ENCODE measurements at places on chromosomes 7 and 10.

DNA sequence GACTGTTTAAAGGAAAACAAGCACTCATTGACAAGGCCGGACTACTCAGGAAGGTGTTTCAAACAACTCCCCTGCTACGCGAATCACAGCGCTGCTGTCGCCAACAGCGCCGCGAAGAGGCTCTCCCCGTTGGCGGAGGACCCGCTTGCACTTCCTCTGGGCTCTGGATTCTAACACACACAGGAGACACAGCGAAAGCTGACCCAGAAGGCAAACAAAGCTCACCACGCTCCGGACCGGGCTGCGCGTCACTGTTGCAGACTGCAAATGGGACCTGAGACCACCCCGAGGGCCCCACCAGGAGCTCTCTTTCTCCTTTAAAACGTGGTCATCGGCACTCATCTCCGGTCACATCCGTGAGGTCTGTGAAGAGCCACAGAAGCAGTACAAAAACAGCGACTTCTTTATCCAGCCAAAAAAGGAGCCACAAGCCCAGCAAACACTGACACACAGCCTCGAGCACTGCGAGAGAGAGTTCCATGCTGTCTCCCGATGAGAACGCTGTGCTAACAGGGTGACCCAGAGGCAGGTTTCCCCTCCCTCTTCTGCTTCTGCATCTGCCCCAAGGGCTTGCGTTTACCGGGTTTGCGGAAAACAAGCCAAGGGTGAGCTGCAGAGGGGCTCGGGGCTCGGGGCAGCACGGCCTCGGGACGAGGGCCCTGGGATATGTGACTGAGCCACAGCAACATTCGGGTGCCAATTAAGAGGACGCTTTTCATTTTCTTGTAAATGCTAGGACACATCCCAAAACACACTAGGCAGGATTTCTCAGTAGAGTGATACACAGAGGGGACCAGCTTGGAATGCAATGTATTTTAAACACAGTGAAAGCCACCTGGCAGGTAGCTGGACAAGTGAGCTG, 41.3 kb downstream of the AMZ1 start:
- no peak for DNase-seq

- DNase-seq, result no peak
Observed at GRCh38 chr7:1238450-1238882, 5.8 kb downstream of the UNCX start.

DNA sequence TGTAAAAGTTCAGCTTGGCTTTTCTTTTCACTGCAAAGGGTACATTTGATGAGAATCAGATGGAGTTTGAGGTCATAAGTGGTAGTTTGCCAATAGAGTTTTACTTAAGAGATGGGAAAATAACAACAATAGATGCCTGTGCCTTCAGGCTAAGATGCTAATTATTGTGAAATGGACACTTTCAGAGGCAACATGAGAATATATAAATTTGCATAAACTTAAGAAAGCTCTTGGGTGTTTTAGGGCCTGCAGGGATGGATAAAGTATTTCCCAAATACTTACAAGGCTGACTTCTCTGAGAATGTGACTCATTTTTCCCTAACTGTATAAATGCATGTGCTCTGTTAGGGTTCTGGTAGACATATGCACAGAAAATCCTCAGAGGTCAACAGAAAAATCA, 200.3 kb upstream of the SVIL start:
- DNase-seq, result no peak

- no peak for DNase-seq
Observed at GRCh38 chr7:91191771-91192170, 72.5 kb upstream of the FZD1 start.

DNA sequence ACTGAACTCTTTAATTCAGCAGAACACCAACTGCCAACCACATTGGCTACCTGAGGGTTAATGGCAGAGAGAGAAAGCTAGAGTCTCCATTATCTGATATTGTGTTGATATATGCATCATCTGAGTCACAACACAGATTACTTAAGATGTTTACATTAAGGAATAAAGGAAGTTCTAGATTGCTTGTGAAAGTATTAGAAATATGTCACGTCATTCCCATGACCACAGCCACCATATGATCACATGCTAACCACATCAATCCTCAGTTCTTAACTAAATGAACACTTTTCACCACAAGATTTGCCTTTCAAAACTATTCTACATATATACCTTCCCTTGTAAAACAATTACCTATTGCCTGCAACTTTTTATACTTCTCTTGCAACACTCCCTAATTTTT, 337.9 kb downstream of the FGFR2 start:
- no peak for DNase-seq

DNA sequence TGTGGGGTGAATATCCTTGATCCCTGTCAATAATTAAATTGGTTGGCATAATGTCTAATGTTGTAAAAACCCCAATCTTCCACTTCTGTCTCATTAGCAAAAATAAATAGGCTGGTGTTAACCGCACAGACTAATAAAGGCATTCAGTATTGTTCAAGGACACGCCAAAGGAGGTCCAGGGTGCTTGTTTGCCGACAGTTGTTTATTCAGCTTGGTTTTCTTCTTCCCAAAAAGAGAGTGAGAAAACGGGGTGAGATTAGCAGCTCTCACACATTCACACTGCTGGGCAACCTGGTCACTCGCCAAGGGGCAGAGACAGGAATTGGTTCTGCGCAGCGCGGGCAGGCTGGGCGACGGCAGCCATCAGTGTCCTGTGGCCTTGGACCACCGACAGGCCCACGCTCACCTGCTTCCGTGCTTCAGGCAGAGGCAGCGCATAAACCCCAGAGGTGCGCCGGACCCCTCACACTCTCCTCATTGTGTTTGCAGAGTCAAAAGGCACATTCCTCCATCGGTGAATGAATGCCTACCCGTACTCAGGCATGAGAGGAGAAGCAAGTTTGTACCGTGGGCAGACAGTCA, 26.2 kb upstream of the LMBR1 start:
- no peak for DNase-seq

GRCh38 chr7:50330254-50330653, 25.7 kb downstream of the IKZF1 start:
- DNase-seq, result no peak

DNA sequence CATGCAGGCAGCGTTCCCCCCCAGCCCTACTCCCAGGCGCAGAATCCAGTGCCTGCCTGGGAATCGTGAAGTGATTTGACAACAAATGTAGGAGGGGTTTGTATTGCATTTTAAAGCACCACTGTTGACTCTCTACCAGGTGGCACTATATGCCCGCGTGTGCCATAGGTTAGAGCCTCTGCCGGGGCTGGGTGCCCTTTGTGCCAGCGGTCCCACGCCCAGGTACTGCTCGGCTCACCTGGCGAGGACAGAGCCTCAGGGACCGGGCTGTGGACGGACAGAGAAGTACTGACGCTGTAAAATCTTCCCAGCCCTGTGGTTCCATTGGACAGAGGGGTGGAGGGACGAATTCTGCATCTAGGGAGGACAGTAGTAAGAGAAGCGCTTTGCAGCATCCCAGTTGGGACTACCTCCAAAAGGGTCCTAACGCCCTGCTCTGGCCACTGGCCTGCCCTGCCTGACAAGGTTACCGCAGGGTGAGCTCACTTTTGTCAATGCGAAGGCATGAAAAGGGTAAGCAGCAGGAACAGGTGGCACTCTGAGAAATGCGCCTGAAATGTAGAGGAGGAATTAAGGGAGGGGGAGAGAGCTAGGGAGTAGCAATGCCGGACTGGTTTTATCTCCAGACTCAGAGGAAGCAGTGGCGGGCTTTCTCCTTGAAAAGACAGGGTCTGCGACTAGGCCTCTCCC, 788 bp upstream of the CACNA2D1 start:
- DNase-seq, result no peak

DNA sequence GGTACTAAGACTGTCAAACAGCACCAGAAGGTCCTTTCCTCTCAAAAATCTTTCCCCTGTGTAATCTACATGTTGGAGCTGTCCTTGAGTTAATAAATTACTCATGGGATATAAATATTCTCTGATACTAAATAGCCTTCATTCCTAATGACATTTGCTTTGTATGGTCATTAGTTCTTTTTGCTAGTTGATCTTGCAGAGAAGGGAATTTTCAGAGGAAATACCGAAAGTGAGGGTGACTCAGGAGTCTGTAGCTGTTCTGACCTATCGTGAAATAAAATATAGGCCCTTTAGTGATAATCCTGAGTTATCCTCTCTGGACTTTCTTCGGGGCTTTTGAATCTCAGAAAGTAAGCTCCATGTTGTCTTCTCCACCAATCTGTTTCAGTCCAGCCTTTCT, 19.4 kb upstream of the CLDN12 start:
- DNase-seq, result no peak

DNA sequence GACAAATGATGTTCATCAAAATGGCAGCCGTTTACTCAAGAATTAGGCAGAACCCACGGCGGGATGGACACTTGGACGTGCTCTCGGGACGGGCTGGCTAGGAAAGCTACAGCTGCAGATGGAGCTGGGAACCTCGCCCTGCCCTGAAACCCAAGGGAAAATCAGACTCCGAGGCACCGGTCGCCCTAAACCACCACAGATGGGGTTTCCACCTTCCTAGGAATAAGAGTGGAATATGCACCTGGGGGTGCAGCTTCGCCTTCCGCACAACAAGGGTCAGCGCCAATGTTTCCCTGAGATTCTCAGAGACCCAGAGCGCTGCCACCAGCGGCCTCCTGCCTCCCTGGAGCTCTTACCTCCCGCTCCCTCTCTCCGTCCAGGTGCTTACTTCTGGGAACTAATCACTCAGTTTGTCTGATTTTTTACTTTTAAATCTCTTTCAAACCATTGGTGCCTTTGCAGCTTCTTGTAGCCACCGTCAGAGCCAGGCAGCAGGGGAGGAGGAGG, 122.7 kb downstream of the DYNC2I1 start:
- no peak for DNase-seq

GRCh38 chr7:136446751-136447150, 421.7 kb upstream of the CHRM2 start:
- DNase-seq, result no peak

GRCh38 chr10:4685491-4685890, 140.5 kb upstream of the AKR1E2 start:
- DNase-seq, result no peak

DNA sequence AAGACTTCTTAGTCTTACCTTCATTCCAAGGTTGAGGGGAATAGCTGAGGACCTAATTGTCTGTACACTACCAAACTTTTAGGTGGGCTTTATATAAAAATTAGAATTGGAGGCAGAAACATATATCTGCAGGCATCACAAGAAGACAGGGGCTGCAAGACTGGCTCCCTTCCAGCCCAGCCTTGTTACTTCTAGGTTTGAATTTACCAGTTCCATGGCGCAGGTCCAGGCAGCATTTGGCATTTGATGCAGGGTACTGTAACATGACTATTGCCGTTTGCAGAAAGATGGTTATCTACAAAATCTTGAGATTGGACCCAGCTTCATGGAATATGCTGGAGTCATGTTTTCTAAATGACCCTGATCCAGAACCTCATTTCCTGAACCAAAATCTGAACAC, 105.4 kb upstream of the RHOBTB1 start:
- no peak for DNase-seq

GRCh38 chr10:124357561-124357885, 61.2 kb downstream of the OAT start:
- no peak for DNase-seq

DNA sequence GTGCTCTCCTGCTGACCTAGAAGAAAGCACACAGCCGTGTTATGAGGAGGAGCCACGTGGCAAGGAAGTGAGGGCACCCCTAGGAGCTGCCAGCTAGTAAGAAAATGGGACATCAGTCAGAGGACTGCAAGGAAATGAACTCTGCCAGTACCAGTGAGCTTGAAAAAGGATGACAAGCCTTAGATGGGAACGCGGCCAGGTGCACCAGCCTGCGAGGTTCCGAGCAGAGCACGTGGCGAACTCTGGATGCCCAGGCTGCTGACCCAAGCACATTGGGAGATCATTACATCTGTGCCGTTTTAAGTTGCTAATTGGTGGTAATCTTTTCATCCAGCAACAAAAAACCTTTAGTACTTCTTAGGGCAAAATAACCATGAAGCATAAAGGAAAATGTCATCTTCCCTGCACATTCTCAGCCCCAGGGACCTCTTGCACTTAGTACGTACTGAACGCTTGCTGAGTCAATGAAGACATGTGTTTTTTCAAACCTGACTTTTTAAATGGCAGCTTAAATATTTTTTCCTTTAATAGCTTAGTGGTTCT, 69.4 kb downstream of the AMZ1 start:
- DNase-seq, result no peak

GRCh38 chr10:79380125-79380945, 33.1 kb downstream of the PPIF start:
- no peak for DNase-seq

GRCh38 chr10:36351159-36351558, 709.1 kb upstream of the FZD8 start:
- DNase-seq, result no peak

- DNase-seq, result no peak
Observed at GRCh38 chr10:21369697-21370096, 155.8 kb downstream of the SKIDA1 start.

DNA sequence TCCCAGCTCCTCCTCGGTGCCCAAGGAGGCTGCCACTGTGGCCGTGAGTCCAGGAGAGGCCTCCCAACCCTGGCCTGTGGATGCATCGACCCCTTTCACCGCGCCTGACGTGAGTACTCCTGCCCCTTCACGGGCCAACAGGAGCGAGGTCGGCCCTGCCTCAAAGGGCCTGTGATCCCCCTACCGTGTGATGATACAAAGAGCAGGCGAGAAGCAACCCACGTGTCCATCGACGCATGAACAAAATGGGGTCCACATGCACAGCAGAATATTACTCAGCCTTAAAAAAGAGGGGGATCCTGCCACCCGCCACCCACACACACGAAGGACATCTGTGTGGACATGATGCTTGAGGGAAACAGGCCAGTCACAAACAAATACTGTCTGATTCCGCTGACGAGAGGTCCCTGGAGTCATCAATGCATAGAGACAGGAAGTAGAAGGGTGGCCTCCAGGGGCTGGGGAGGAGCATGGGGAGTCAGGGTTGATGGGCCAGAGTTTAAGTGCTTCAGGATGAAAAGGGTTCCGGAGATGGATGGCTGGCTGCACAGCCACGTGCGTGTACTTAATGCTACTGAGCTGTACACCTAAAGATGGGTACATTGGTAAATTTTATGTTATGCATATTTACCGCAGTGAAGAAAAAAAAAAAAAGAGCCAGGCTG, 151.9 kb downstream of the PRKAG2 start:
- no peak for DNase-seq

DNA sequence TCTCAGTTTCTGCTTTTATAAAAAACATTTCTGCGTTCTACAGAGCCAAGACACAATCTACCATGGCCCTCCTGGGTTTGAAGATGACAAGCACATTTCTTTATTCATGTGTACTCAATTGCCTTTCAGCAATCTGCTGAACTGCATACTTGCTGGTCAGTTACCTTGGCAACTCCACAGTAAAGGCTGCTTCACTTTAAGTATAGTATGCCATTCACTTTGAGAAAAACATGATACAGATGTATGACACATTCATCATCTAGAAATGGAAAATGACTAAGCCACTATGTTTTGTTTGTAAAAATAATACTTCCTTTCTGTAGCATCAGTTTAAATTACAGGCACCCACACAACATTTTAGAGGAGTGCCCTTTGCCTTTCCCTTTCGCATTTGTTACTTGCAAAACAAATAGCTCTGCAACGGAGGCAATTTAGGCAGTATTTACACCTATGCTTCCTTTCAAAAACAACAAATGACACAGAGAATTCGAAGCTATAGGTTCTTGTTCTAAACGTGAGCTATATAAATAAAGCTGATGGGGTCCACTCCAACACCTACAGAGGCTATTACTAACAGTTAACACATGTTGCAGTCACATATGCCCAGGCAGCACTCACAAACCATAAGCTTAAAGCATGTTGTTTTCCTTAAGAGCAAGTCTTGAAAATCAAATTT, 23.5 kb downstream of the SGCE start:
- DNase-seq, result no peak

Measured in activated T-cell treated with anti-CD3 and anti-CD28 coated beads for 4 hours (primary cell).